ENCODE measurements at places on chromosomes 4 and X.

DNA sequence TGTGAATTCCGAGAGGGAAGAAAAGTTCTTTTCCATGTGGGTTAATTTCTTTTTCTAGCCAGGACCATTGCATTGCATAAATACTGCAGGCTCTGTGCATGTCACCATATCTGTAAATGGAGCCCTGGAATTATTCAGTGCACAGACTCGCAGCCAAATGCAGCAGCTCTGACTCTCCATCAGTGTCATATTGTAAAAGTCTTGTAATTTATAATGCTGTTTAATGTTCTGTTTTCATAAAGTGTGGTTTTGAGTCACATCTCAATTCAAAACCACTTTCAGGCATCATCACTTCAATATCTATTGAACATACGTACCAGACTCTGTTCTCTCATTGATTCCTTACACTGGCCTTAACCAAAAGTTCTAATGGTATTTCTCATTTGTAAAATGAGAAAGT is 193.9 kb upstream of the RPL34 start:
- DNase-seq = no peak

DNA sequence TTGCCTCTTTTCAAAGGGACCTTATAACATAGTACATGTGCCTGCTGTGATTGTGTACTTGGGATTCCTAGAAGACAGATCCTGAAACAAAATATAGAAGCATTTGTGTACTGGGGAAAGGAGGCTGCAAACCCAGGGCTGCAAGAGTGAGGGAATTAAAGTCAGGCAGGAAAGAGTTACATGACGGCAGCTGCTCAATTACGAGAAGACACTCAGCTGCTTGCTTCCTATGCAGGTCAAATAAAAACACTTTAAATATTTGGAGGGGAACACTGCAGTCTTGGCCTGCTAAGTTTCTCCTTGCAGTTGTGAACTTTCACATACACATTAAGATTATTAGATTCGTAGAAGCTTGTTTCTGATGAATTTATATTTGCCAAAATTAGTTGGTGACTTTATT is 191.9 kb upstream of the CXCL13 start:
- DNase-seq = no peak

GRCh38 chrX:100264200-100264599 is 145.9 kb downstream of the PCDH19 start:
- no peak for DNase-seq

DNA sequence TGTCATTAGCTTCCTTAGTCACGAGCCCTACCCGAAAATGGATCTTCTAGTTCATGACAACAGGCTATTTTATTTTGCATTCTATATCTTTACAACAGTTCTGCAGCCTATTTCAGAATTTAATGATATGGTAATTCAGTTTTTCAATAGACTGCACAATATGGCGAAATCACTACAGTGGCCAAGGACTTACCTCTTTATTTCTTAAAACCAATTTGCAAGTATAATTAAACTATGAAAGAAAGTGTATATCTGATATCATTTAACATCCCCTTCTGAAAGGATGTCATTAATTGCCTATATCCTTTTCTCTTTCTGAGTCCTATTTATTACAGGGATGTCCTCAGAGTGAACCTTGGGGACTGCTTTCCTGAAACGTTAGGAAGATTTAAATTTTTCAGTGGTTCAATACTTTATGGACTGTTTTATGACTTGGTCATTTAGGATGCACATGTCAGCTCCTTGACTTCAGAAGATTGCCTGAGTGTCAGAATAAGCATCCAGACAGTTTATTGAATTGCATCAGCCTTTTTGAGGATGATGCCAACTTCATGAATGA is 190.8 kb upstream of the GEMIN8 start:
- no peak for DNase-seq

DNA sequence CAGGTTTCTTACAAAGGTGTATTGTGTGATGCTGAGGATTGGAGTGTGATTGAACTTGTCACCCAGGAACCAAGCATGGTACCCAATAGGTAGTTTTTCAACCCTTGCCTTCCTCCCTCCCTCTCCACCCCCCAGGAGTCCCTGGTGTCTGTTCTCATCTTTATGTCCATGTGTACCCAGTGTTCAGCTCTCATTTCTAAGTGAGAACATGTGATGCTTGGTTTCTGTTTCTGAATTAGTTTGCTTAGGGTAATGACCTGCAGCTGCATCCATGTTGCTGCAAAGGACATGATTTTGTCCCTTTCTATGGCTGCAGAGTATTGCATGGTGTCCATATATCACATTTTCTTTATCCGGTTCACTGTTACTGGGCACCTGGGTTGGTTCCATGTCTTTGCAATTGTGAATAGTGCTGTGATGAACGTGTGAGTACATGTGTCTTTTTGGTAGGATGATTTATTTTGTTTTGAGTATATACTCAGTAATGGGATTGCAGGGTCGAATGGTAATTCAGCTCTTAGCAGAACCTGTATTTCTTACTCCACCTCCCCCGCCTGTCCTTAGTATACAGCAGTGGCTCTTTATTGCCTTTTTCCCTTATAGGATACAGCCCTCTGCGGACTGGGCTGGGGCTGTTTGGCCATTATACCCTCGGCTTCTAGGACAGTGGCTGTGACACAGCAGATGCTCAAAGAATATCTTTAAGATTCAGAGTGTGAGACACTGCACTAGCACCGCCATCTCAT is 145.4 kb downstream of the PTTG2 start:
- no peak for DNase-seq

DNA sequence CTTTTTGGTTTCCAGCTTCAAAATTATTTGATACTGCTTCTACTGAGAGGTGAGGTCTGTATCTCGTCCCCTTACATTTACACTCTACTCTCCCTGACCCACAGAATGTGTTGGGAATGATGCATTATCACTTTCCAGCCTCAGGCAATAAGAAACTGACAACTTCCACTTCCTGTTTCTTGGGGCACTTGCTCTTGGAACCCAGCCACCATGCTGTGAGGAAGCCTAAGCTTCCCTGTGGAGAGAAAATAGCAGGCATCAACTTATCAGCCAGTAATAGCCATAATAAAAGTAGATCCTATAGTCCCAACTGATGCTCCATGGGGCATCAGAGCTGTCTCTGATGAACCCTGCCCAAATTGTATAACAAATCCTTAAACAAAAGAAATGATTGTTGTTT is 32.6 kb downstream of the RELL1 start:
- no peak for DNase-seq

DNA sequence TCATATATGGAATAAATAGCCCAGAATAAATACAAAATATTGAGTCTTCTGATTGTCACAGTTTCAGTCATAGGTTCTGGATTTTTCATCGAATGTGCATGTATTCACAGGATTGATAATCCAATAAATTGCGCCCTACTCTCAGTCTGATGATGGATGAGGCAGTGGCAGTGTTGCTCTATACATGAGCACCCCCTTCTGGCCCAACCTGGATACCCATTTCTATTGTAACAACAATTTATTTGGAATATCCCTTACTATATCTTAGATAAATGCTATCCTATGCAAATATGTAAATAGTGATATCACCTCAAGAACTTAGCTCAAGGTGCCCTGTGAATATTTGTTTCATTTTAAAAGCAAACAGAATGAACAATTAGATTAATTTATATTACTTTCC is 733.7 kb upstream of the PABPC4L start:
- no peak for DNase-seq

- DNase-seq = no peak
Observed at GRCh38 chrX:47148946-47149345, 3.9 kb downstream of the RBM10 start.

DNA sequence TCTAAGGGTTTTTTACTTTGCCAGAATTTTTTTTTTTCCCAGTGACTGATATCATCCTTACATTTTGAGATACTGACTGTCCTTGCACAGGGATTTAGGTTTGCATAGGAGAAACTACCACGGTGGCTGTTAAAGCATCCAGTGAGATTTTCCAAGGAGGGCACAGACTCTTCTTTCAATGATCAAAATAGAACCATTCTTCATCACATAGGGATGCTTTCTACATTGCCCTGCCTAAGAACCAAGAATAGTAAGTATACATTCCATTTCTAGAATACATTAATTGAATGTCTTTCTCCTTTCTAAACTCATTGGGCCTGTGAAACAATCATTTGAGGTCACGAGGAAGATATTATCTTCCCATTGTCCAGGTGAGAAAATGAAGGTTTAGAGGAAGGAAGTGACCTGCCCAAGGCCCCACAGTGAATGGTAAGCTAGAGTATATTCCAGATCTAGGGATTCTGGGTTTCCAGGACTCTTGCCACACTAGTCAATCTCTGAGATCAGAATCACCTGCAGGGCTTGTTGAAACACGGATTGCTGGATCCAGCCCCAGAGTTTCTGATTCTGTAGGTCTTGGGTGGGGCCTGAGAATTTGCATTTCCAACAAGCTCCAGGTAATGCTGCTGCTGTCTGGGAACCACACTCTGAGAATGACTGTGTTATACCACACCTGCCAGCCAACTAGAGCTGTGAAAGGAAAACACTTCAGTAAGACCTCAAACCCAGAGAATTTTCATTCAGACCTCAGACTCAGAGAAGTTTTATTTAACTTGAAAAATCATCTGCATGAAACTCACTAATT is 17.7 kb upstream of the TMEM154 start:
- no peak for DNase-seq

GRCh38 chrX:72245461-72246089 is 6.7 kb upstream of the ERCC6L start:
- DNase-seq = no peak

DNA sequence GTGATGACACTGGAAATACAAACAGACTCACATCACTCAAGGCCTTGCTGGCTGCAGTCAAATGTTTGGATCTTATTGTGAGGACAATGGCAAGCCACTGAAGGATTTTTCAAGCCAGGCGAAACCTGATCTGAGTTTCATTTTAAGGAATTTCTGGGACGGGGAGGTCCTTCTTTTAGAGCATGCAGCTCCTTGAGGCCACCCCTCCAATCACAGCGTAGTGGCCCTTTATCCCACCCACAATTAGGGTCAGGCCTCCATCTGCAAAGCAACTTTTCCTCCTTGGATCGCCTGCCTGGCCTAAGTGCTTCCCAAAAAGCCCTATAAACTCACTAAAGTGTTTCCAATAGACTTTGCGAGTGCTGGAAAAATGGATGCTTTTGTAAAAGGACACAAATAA is 115.5 kb downstream of the EFHC2 start:
- no peak for DNase-seq

DNA sequence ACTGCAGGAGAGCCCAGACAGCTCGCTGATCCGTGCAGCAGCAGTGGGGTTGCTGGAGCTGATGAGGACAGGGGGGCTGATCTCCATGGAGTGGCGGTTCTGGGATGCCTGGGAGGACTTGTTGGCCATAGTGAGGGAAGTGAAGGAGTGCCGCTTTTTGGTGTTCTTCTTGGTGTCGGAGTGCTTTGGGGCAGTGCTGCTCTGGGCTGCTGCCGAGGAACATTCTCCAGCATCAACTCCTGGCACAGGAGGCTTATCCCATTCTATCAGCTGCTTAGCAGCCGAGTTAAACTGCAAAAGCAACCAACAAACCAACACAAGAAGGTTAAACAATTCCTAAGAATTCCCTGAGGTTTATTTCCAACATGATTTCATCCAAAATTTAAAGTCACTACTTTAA is 126.3 kb upstream of the CBR4 start:
- DNase-seq = no peak
